Activated CD4-positive, alpha-beta T cell treated with anti-CD3 and anti-CD28 coated beads for 36 hours (primary cell): ENCODE measurements at places on chromosomes 12 and 14. TPM values are rescaled to one million over a fixed set of nuclear protein-coding genes. Genes with fewer than 3 reads are reported as not detected.

GRCh38 chr12:51942056-51942455 lies 9.4 kb upstream of the ACVR1B start:
- DNase-seq: no peak

DNA sequence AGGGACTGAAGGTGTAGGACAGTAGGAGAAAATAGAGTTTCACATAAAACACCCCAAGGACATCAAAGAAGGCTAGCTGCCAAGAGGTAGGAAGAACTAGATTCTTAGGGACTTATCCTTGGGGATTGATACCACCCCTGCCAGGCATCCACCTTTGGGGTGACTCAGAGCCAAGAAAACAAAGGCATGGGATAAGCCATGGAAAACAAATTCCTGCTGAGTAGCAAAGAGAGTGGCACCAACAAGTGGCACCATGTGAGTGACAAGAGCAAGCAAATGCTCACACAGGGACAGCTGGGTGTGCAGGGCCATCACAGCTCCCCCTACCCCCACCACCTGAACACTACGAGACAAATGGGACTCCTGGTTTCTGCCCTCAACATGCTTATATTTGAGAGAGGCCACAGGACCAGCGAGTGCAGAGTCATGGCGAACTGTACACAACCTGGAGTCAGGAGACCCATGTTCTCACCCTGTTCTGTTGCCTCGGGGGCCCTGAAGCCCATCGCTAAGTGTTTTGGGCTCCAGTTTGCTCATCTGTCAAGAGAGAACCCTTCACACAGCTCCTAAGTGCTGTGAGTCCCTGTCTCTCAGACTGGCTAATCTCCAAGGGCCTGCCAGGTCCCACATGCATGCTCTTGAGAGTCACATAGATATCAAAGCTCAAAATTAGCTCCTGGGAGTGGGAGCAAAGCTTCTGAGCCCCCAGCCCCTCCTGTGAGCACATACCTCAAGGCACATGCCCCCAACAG lies 91.9 kb downstream of the DPF3 start:
- DNase-seq: no peak

- no peak for DNase-seq
Observed at GRCh38 chr12:88752183-88752582, 171.9 kb upstream of the KITLG start.

DNA sequence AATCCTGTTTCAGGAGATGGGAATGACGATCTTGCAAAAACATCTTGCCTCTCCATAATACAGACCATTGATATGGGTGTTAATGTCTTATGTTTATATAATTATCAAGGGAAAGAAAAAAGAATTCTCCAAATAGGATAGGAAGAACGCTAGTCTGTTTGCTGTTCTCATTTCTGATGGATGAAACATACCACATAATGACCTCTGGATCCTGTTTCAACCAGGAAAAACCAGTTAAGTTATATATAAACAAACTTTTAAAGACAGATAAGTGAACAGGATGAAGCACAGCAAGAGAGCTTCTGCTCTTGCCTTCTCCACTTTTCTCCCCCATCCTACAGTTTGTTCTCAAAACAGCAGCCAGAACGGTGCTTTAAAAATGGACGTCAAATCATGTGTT lies 27.8 kb downstream of the COQ6 start:
- no peak for DNase-seq

- no peak for DNase-seq
Observed at GRCh38 chr12:14431975-14432374, 66.5 kb downstream of the ATF7IP start.

- no peak for DNase-seq
Observed at GRCh38 chr14:23316300-23316699, 5.0 kb upstream of the PABPN1 start.

DNA sequence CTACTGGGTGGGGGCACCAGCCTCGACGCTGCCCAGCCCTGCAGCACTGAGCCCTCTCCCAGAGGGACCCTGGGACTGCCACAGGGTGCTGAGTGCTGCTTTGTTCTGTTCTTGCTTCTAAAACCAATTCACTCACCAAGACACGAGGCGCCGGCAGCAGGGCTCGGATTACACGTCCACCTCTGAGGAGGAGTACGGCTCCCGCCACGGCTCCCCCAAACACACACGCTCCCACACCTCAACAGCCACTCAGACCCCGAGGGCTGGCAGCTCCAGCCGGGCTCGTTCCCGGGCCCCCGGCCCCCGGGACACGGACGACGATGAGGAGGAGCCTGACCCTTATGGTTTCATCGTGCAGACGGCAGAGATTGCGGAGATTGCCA lies 24.3 kb downstream of the CEP170B start:
- peak; percentile 3 for DNase-seq

GRCh38 chr12:121781484-121781997 lies 11.9 kb downstream of the RHOF start:
- DNase-seq: no peak

DNA sequence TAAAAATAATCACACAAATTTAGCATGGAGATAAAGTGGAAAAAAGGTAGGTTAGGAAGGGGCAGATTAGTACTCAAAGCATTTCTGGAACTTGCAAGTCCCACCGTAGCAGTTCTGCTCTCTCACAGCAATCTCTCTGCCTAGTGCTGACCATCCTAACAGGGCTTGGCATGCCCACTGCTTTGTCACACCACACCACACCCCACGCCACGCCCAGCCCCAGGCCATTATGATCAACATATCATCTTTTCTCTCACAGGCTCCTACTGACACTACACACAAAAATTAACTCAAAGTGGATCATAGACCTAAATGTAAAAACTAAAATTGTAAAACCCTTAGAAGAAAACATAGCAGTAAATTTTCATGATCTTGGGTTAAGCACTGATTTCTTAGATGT lies 273.7 kb downstream of the DAD1 start:
- DNase-seq: no peak

- DNase-seq: no peak
Observed at GRCh38 chr14:28576523-28576922, 190.1 kb upstream of the FOXG1 start.

GRCh38 chr12:49037111-49037946 lies 18.8 kb upstream of the PRKAG1 start:
- no peak for DNase-seq

- DNase-seq: peak; percentile 28
Observed at GRCh38 chr14:76957224-76957891, 71.2 kb downstream of the IRF2BPL start.

- no peak for DNase-seq
Observed at GRCh38 chr12:49040364-49040855, 20.2 kb downstream of the KMT2D start.

GRCh38 chr14:39426605-39427004 lies 5.6 kb downstream of the FBXO33 start:
- DNase-seq: no peak

- DNase-seq: no peak
Observed at GRCh38 chr12:4278329-4279197, 5.0 kb downstream of the CCND2 start.

- no peak for DNase-seq
Observed at GRCh38 chr14:44388306-44388705, 118.8 kb downstream of the FSCB start.

DNA sequence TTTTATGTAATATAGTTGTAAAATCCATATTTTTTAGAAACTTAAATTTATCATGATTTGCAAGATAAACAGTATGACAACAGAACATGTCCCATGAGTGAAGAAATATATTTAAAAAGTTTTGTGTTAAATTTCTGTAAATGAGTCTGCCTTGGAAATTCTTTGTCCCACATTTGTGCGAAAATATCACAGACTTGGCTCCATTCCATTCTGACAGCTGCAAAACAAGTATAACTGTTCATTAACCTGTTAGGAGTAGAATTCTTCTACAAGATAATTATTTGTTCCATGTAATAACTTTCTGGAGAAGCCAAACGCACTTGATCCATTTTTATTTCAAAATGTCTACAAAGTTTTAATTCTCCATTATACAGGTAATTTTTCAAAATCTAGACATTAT lies 37.9 kb downstream of the MDM1 start:
- DNase-seq: no peak

DNA sequence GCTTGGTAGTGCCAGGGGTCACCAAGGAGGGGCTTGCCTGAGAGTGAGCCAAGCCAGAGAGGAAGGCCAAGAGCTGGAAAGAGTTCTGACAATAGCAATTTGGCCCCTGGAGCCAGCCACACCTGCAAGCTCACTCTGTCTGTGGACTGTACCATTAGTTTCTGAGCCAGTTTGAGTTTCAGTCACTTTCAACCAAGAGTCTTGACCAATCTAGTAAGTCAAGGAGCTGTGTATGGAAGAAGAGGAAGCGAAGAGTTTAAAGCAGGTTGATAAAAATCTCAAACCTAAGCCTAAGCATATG lies 38.5 kb downstream of the NT5DC3 start:
- DNase-seq: no peak

DNA sequence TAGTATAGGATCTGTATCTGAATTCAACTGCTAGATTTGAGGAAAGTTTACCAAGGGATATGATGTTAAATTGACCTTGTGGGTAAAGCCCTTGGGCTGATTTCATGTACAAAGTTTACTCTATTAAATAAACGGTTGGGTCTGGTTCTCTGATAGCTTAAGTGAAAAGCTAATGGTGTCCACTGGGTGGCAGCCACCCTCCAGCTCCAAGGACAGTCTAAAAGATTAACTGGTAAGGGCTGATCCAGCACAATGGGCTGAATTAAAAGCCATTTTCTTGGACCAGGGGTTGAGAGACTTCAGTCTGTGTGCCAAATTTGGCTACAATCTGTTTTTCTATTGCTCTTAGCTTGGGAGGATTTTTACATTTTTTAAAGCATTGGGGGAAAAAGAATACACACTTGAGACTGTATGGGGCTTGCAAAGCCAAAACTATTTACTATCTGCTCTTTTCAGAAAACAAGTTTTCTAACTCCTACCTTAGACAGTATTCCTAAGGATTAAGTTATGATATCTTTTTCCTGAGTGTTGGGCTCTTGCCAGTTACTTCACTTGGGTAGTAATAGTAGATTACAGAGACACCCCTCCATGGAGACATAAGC lies 116.5 kb downstream of the GPHN start:
- DNase-seq: peak; percentile 61

GSG1 gene
- total RNA-seq: not detected

NR1H4 gene
- not detected for total RNA-seq

DPPA3 gene
- not detected for total RNA-seq

LGR5 gene
- not detected for total RNA-seq

OAS2 gene
- total RNA-seq: 278 TPM

INHBE gene
- 1.5 TPM for total RNA-seq

CCDC197 gene
- 0.34 TPM for total RNA-seq

GNB3 gene
- 0.76 TPM for total RNA-seq

CD9 gene
- 12.8 TPM for total RNA-seq

SMIM10L1 gene
- 6.8 TPM for total RNA-seq

SLC2A3 gene
- 511 TPM for total RNA-seq

SLC41A2 gene
- 11.1 TPM for total RNA-seq

MED13L gene
- total RNA-seq: 38.5 TPM
